SW480 (cell line): ENCODE measurements at places on chromosomes 7 and 10.
A peak's percentile ranks its signal among the peaks of the same experiment; 100 is the strongest.

- peak; percentile 82 for DNase-seq
These were observed 23.5 kb downstream of the ASB4 start for GRCh38 chr7:95509199-95509598.

DNA sequence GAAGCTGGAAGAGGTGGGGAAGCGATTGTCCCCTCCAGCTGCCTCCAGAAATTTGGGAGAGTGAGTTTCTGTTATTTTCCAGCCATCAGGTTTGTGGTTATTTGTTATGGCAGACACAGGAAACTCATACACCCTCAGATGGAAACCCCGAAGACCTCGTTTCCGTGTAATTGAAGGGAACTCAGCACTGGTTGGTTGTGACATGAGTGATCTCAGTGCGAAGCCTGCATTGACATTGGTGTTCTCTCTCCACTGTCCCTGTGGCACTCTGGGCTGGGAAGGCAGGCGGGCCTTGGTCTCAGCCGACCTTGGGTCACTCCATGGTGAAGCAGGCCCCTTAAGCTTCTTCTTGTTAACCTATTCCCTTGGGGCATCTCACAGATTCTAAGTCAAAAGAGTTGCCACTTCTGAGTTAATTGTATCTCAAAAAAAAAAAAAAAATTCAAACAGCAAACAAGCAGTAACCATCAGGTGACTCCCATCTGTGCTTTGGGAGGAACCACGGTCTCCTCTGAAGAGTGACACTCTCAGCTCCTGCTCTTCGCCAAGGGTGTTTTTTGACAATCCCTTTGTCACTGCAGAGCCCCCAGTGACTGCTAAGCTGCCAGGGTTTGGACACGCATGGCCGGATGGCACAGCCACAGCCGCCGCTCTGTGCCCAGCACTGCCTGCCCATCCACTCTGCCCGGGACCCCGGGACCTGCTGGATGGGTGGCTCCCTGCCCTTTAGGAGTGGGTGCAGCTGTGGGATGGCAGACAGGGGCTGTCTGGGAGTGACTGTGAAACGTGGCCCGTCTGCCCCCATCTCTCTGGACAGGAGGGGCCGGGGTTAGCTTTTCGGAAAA, 233.6 kb downstream of the PRPF18 start:
- DNase-seq = no peak

GRCh38 chr10:14774797-14775196, at the start of gene FAM107B:
TSS of gene FAM107B (minus strand) at chr10:14774897. CDS start at chr10:14774663, 234 bp downstream.
- no peak for DNase-seq

GRCh38 chr7:128174386-128174785, 66.7 kb upstream of the LEP start:
- no peak for DNase-seq

- peak; percentile 66 for DNase-seq
These were observed 20.0 kb downstream of the KCNK18 start for GRCh38 chr10:117217196-117217761.

DNA sequence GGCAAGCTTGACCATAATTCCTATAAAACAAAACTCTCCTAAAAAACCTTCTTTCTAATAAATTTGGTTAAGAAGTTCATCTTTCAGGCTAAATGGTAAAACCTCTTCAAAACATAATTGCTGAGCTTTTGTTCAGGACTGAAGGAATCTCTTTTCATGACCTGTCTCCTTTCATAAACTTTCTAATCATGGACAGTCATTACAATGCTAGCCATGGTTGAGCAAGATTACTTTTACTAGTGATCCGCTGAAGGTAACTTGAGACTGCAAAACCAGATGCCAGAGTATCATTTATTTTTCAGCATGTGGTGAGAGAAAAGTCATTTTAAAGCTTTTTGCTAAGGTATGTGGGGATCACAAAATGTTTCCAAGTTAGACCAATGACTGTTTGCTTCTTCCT, 186.4 kb upstream of the RHOBTB1 start:
- no peak for DNase-seq

- no peak for DNase-seq
These were observed 33.0 kb downstream of the JAKMIP3 start for GRCh38 chr10:132098539-132099388.

DNA sequence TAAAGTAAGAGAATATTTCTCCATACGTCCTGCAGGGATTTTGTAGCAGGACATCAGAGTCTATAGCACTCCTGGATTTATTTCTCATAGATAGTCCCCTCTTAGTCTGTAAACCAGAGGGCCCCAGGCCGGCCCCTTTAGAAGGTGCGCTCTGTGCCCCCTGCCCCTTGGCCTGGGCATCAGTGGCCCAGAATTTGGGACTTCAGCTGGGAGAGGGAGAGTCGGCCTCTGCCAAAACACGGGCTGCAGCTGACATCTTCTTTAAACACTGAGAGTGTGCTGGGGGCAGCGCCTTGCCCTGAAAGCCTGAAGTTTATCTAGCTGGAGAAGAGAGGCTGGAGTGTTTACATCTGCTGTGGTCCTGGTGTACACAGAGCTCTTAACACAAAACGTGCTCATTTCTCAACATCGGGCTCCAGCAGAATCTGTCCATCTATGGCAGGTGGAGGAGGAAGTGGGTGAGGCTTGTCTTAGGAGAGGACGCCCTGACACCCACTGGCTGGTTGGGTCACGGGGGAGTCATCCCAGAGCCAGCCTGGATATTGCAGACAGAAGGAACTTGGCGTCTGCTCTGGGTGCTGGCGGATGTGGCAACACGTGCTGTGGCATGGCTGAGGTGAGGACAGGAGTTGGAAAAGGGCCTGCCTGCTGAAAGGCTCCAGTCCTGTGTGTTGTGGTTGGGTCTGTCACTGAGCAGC, 5.0 kb upstream of the TACR2 start:
- no peak for DNase-seq

DNA sequence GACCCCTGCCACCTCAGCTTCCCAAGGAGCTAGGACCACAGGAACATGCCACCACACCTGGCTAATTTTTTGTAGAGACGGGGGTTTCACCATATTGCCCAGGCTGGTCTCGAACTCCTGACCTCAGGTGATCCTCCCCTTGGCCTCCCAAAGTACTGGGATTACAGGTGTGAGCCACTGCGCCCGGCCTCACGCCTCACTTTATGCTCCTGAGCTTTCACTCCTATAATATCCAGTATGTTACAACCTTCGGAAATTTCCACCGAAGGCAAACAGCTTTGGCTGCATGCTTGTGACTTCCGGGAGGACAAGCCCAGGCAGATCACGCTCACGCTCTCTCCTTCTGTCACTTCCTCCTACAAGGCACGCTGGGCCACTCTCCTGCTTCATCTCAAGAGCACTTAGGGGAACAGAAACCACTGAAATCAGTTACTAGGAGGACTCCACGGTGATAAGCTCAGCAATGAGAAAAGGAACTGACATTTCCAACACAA, 4.4 kb upstream of the MAD1L1 start:
- DNase-seq = no peak

DNA sequence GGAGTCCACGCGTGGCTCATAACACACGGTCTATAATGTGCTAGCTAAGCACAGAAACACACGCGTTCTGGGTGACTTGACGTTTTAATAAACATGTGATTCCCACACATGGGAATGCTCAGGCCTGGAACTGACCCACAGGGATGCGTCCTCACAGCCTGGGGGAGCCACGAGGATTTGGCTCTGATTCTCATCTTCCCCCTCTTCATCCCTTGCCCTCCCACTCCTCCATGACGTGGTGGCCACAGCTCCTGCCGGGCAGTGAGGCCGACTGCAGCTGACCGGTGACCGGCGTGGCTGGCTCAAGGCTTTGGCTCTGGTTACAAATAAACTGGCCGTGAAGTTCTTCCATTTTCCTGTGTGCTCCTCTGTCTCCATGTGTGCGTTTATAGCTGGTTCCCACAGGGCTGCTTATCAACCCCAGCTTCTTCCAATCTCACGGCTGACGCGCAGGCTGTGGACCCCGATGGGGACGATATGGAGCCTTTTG, 40.9 kb upstream of the KLF6 start:
- DNase-seq = no peak

GRCh38 chr10:25978771-25979170, 44.7 kb downstream of the MYO3A start:
- DNase-seq = no peak

DNA sequence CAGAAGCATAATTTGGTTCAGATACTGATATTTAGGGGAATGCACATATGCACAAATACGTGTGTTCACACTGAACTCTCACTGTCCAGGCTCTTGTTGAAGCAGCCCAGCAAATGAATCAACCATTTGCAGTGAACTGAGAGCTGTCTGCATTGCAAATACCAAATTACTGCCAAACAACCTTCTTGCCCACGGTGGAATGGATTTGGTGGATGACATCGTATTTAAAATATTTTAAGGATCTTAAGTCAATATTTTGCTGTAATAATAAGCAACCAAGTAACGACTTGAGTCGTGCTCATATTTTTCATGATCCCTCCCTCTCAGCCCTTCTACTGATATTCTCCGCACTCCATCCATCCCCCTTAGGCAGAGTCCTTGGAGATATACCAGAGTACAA, 107.9 kb upstream of the FEZF1 start:
- no peak for DNase-seq

GRCh38 chr7:132065193-132065988, 509.0 kb upstream of the PODXL start:
- peak; percentile 62 for DNase-seq

DNA sequence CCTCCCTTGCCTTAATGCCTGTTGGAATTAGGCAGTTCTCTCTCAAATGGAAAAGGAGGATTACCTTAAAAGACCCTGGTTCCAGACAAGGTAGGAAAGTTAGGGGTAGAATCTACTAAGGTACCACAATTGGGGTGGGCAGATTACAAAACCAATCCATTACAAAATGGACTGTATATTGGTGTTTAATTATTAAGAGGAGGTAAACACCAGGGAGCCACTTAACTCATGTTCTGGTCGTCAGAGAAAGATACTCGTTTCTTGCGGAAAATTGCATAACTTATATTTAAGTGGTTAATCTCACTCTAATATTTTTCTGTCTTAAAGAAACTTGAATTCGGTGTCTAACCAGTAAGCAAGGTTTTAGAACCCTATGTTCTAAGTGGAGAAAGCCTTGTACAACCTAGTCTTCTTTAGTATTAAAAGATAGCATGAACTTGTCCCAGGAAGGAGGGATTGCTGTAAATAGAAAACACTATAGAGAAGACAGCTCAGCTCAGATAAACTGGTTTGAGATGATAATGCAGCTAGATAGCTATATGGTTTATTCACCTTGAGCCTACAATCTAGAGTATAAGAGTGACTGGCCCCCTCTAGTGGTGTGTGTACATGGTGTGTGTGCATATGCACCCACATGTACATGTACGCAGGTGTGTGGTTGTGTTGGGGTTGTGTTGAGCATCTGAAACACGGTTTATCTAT, 58.0 kb upstream of the STRIP2 start:
- peak; percentile 63 for DNase-seq

DNA sequence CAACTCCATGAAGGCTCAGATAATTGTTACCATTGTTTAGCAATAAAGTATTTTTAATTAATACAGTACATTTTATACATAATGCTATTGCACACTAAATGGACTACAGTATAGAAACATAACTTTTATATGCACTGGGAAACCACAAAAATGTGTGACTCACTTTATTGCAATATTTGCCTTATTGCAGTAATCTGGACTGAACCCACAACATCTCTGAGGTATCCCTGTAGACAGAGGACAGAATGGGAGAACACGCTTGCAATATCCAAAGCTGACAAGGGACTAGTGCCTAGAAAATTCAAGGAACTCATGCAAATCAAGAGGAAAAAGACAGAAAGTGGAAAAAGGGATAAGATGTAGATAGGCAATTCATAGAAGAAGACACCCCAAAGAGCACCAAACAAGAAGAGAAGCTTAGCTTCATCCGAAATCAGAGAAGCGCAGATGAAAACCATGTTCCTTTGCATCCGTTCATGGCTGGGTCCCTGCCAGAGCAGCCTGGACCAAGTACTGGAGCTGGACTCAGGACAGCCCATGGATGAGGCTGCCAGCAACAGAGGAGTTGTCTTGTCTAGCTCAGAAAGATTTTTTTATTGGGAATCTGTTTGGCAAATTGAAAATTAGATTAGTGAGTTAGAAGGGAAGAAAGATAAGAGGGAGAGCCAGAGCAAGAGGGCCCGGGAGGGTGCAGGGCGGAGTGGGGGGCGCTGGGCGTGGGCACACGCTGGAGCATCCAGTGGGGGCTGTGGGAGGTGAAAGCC, 16.0 kb upstream of the GALNTL5 start:
- DNase-seq = peak; percentile 81

- DNase-seq = no peak
These were observed 206.5 kb upstream of the PRKCQ start for GRCh38 chr10:6786579-6787031.

DNA sequence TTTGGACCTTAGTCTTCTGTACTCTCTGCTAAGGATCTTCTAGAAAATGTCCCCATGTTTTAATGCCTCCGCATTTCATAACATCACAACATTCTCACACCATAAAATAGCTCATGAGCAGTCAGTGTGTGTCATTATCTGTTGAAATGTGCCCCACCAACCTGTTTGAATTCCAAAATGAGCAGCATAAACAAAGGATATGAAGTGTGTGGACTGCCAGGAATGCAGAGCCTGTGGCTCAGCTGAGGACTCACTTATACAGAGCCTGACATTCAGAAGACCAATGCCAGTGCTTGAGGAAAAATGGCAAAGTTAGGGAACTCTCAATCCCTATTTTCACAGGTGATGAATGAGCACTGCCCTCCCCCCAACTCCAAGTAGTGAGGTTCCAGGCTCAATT, 621.4 kb downstream of the POM121L12 start:
- DNase-seq = no peak

GRCh38 chr7:99121496-99122021, 22.3 kb downstream of the SMURF1 start:
- no peak for DNase-seq

GRCh38 chr7:35254496-35255442, 869 bp upstream of the TBX20 start:
- DNase-seq = no peak

GRCh38 chr7:26681819-26682418, 182.5 kb downstream of the SKAP2 start:
- peak; percentile 41 for DNase-seq

- peak; percentile 71 for DNase-seq
These were observed 69.1 kb upstream of the MXI1 start for GRCh38 chr10:110138197-110138812.

DNA sequence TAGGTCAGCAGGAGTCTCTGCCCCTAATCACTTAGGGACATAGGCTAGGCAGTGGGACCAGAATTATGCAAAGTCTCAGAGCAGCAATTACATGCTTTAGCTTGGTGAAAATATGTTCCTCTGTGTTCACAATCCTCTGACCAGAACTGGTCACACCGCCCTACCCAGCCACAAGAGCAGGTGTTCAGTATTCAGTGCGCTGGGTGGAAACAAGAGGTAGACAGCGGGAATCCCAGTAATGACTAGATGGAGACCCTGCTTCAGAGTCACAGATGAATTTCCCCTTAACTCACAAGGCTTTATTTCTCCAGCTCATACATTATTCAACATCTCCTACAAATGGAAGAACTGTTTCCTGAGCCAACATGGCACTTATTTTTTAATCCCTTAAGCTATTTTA, 763.7 kb upstream of the POM121L12 start:
- DNase-seq = no peak

DNA sequence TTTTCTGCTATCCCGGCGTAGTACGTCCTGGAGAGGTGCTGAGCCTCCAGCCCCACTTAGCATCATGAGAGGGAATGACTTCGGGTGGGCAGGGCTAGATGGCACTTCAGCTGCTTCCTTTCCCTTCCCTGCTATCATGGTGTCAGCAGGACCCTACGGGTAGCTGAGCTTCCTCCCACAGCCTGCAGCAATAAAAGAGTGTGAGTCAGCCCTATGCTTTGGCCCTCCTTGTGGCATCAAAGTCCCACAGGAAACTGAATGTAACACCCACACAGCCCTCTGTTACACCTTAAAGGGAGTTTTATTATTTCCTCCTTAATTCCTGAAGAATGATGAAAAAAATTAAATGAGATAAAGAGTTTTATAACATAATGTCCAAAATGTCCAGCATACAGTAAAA, 458.1 kb downstream of the RPS24 start:
- DNase-seq = peak; percentile 50

GRCh38 chr7:12094365-12094921, 116.7 kb upstream of the TMEM106B start:
- no peak for DNase-seq
